Stimulated activated naive CD8-positive, alpha-beta T cell treated with anti-CD3 and anti-CD28 coated beads, Interleukin-15, amount 100 ng/mL, for 72 hours (primary cell): ENCODE measurements at places on chromosomes 1 and 21.

- DNase-seq: no peak
Measured at GRCh38 chr21:41600116-41600515, 92.2 kb upstream of the TMPRSS2 start.

DNA sequence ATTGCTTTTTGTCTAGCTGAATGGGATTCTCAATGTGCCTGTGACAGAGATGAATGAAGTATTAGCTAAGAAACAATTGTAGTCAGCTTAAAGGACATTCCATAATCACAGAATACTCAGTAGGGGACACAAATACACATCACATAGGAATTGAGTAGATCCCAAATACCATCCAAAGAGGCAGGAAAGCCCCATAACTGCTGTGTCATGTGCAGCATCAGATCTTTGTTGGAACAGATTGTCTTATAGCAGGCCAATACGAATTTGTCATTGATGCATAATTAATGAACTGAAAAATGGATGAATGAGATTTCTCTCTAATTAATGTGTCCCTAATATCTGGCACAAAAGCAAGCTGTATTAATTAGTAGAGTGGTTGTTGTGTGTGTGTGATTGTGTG is 82.3 kb upstream of the S1PR1 start:
- DNase-seq: no peak

- DNase-seq: no peak
Measured at GRCh38 chr21:41581592-41582228, 73.8 kb upstream of the TMPRSS2 start.

GRCh38 chr1:170730438-170730837 is 66.5 kb downstream of the PRRX1 start:
- DNase-seq: no peak

DNA sequence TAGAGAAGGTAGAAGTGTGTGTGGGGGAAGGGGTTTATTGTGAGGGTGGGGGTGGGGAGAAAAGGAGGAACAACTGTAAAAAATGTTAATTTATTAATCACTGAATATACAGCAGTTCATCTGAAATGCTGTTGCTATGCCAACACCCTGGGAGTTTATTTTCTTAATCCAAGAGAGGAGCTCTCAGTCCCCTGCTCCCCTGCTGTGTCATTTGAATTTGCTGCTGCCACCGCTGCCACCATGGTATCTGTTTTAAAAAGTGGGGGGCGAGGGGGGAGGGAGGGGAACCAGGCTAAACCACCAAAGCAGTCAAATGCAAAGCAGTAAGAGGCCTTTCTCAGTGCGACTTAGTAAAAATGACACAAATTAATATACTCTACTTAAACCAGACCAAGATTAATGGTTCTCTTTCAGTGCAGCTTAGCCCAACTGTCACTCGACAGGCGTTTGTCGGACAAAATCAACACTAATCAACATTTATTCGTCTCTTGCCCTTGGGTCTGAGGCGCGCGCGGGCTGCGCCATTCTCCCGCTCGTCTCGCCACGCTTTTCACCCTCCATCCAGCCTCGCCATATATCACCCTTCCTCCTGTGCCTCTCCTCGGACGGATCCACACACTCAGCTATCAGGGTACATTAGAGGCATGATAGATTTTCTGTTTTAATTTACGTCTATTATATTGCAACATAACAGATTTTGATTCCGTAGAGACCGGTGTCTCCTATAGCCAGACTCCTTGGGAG is 76.2 kb downstream of the PBX1 start:
- DNase-seq: no peak
